ENCODE measurements at places on chromosomes 5 and 9.

DNA sequence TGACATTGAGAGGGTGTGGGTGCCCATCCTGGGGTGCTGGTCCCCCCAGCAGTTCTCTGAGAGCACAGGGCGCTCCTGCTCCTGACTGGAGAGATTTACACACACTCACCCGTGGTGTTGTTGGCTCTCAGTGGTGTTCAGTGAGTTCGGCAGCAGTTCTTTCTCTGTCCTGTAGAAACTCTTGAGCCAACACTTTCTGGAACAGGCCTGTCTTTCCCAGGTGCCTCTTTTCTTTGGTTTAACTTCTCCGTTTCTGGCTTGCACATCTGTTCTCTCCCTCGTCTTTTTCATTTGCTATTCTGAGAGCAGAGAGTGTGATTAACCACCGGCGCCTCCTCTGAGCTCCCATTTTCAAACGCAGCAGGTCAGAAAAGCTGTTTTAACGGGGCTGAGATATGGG is 284.5 kb downstream of the IRX2 start:
- no peak for DNase-seq

DNA sequence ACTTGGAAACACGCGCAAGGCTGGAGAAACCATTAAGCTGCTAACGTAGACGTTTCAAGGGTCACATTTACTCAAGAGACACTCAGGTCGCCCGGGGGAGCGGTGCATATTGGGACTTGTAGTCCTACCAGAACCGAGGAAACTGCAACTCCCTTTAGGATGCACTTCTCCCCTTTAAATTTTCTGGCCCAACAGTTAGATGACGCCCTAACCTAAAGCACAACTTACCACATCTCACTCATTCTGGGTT is 384 bp upstream of the DMXL1 start:
- DNase-seq, result no peak

DNA sequence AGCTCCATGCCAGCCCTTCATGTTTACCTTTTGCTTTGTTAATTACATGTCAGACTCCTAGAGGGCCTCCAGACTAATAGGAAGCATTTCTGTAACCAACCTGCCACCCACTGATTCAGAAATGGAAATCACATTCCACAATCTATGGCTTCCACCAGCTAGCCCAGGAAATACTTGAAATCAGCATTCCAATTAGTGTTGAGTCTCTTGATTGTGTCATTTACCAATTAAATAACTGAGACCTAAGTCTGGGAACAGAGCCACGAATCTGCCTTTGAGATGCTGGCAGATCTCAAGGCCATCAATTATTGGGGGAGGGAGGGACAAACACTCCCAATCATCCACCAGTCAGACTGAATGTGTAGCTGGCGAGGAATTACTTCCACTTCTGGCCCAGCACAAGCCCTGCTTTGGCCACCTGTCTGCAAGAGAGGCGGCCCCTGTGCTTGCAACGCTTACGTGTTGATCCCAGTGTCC is 27.4 kb upstream of the SAP30L start:
- no peak for DNase-seq

- DNase-seq, result no peak
Measured at GRCh38 chr9:95642189-95642588, 125.4 kb upstream of the PTCH1 start.

DNA sequence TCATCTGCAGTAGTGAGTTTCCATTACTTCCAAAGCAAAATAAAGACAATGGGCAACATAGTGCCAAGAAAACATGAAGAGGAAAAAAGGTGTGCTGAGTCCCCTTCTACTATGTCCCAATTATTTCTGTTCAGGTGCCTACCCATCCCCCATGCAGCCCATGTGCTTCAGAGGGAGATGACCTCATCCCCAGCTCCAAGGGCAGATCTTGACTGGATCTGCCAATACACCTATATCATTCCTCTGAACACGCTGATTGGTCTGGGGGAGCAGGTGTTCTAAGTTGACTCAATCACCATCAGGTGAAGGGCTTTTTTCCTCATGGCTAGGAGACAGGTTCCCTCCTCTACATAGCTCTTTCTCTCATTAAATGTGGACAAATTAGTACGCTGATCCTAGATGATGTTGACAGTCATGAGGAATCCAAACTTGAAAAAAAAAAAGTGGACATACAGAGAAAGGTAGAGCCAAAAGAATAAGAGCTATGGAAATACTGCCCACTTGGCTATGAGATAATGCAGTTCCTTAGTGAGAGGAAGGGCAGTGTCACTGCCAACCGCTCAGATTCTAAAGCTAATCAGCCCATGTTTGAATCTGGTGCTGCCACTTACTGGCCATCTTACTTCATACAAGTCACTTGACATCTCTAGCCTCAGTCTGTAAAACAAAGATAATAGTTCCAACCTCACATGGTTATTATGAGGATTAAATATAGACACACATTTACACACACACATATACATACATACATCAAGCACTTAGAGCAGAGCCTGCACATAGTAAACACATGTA is 23.1 kb downstream of the PRELID2 start:
- DNase-seq, result no peak

- DNase-seq, result no peak
Measured at GRCh38 chr5:75496026-75496425, 15.4 kb downstream of the CERT1 start.

DNA sequence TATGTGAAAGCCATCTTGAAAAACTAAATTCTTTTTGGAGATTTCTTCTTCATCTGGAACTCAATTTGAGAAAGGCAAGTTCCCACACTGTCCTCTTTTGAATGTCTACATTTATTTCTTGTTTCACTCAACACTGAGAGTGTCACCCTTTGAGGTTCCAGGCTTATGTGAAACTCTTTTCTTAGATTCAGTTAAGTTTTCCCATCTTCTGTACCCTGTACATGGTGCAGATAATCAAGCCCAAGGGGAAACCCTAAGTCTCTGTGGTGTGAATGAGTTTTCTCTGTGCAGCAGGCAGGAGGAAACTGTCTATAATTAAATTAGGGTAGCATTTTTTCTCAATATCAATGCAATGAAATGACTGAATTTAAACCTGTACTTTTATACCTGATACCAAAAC is 72.3 kb upstream of the PRLR start:
- no peak for DNase-seq

- DNase-seq, result no peak
Measured at GRCh38 chr5:14184082-14184481, 40.9 kb downstream of the TRIO start.

- DNase-seq, result no peak
Measured at GRCh38 chr5:159386028-159386711, 55.9 kb upstream of the IL12B start.

GRCh38 chr5:32511776-32512374 is 67.3 kb upstream of the ZFR start:
- DNase-seq, result no peak

DNA sequence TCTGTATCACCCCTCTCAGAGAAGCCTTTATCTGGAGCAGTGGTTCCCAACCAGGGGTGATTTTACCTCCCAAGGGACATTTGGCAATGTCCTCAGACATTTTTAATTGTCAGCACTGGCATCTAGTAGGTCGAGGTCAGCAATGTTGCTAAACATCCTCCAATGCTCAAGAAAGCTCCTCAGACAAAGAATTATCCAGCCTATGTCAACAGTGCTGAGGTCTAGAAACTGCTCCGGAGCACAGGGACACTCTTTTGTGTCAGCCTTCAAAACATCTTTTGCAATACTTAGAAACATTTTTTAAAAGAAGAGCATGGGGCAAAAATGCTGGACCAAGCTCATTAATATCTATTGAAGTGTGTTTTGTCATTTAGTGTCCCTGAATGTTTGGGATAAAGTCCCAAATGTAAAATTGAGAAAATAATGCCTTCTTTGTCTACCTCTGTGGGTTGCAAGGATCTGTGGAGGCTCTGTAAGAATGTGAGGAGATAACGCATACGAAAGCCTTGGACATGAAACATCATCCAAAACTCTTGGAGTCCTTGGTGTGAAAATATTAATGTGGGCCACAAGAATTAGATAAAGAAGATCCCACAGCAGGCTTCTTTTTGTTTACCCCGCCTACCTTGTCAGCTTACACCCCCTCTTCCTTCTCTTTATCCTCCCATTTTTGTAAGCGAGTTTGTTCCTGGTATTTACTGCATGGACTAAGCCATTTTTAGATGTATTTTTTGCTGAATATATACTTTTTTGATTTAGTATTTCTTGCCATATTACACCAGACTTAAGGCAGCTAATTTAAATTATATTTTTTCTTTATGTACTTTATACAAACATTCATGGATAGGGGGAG is 193.5 kb downstream of the CD180 start:
- DNase-seq, result no peak

DNA sequence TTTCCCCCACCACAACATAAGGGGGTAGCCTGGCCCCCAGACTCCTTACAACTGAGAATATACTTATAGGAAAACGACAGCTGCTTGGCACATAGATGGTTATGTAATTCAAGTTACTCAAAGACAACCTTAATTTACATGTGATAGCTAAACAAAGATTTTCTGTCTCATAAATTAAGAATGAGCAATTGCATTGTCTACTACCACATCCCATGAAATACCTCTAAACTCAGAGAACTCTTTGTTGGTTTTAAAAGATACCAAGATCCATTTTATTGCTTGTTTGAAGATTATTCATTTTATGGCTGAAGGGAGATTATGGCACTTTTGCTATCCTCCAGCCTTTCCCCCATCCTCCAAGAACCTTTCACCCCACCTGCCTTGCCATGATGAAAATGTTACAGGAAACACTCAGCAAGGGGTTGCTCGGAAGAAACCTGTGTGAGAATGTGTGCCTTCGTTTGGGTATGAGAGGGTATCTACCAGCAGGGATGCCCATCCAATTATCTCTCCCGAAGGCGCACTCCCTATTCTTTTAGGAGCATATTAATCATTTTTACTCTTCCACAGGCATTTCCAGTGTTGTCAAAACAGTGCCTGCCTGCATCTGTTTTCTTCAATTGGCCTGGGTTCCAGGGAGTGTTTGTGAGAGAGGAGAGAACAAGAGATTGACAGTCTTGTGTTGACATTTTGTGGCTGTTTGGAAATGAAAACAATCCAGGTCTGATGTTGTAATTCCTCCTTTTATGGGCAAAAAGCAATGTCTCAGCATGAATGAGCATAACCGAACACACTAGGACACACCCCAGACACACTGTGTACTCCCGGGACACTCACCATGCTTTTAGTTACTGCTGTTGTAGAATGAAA is 208.0 kb upstream of the ANKRD55 start:
- DNase-seq, result no peak

DNA sequence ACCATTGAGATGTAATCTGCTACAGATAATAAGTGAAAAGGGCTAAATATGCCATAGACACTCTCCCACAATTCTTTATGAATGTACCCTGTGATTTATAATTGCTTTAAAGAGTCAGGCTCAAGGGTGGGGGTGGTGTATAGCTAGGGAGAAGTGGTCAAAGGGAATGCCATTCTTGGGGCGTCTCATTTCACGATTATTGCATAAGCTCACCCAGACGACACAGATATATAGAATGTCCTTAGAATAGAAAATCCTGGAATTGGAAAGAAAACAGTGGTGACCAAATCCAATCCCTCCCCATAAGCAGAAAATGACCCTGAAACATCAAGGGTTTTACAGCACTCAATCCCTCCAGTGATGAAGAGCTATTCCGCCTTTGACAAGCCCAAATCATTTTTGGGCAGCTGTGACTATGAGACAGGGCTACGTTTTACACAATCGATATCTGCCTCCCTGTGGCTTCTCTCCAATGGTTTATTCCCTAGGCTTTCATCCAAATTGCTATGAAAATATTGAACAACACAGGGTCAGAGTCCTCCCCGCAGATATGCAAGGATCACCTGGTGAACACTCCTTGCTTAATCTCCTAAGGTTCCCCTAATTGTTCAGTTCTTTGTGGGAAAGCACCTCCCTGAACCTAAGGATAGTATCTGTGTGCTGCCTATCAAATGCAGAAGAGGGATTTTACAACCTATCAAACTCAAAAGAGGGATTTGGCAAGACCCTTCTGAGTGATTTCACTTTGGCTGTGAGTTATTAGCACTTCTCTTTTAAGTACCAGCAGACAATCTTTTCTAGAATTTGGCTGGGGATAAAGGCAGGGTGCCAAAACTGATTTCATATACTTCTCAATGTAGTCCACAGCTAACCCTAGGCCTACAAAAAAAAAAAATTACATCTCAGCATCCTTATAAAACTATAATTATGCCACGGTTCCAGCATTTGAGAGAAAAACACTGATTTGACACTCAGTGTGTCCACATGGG is 144.9 kb upstream of the CDH6 start:
- no peak for DNase-seq

GRCh38 chr9:75132244-75132643 is 43.9 kb downstream of the OSTF1 start:
- no peak for DNase-seq

- no peak for DNase-seq
Measured at GRCh38 chr5:50576686-50577256, 89.7 kb upstream of the PARP8 start.

DNA sequence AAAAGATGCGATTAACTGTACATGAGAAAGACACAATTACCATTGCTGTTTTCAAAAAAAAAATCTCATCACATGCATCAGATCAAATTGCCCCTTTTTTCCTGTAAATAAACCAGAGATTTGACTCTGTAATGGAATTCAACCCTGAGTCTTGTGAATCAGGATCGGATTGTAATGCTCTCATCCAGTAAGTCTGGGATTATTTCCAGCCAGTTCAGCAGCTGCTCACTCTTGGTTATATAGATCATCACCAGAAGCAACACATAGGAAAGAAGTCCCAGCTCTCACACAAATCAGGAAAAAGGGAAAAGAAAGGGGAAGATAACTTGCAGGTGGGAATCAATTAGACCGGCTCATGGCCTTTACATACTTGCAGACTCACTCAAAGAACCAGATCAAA is 97.8 kb upstream of the SPOCK1 start:
- no peak for DNase-seq
